ENCODE measurements at places on chromosomes 13 and 19. TPM values are rescaled to one million over a fixed set of nuclear protein-coding genes. Genes with fewer than 3 reads are reported as not detected.

DNA sequence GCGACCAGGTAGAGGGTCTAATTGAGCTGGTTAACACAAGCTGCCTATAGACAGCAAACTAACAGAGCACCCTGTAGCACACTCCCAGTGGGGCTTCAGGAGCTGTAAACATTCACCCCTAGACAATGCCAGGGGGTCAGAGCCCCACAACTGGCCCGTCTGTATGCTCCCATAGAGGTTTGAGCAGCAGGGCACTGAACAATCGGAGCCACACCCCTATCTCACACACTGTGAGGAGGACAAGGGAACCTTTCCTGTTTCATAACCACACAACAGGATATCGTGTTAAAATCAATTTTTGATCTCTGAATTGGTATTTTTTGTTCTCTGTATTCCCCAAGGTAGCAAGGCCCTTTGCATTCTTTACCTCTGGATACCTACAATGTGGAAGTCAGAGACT lies 266.1 kb downstream of the SPRY2 start:
- DNase-seq = no peak

DNA sequence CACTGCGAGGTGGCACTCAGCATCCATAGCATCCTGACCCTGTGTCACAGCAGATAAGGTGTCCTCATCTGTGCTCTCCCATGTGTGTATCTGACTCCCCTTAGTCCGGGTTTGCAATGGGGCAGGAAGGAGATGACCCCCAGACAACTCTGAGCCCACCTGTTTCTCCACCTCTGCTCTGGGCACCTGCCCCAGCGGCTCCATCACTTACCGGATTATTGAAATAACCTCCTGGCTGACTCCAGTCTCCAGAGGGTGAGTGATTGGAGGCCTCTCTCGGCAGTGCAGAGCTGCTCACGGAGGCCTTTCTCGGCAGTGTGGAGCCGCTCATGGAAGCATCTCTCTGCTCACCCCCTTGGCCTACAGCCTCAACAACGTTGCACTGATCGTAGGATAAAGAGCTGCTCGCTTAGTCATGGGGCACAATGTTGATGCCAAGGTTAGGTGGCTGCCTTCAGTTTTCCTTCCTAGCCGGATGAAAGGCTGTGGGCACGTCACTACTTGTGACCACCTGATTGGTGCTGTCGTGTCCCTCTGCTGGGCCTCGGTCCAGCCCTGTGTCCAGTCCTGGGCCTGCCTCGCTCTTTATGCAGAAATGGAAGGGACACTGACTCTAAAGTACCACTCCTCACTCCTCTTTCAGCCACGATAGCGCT lies 67.6 kb downstream of the TEX29 start:
- no peak for DNase-seq

GRCh38 chr19:6779206-6779605 lies 6.7 kb downstream of the VAV1 start:
- no peak for DNase-seq

DNA sequence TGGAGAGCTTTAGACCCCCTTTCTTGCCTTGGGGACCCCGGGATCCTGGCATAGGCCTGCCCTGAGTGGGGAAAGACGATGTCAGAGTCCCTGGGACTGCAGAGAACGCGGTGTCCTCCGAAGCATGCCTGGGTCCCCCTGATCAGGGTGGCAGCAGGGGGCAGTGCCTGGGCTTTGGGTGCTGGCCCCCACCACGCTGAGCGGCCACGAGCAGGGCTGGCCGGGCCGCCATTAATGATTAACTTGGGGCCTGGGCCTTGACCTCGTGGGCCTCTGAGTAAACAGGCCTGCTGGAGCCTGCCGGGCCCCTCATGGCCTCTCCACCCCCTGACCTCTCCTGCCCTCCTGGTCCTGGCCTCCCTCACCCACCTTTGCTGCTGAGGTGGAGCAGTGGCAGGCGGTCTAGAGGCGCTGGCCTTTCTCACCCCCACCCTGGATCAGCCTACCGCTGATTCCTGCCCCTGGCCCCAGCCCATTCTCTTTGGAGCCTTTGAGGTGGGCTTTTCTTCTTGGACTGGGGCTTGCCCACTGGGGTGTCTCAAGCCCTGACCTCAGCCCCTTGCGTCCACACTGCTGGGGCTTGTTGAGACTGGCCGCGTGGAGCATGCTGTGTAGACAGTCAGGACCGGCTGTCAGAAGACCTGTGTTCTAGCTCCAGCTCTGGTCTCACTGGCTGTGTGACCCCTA lies 26.3 kb downstream of the CEBPA start:
- no peak for DNase-seq

DNA sequence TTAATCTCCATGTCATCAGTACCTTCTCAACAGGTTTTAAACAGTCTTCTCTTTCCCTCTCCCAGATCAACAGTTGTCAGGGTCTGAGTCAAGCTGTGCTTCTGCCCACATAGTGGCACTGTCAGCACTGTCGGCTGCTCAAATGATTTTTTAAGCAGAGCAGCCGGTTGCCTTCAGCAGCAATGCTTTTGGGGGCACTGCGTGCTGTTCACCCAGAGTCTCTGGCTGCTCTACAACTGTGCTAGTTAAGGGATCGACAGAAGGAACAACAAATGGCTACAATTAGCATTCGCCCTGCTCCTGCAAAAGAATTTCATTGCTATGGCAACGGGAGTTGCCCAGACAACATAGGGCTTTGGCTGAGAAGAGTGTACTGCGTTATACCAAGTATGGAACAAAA lies 412.9 kb downstream of the DIAPH3 start:
- peak; percentile 4 for DNase-seq

DNA sequence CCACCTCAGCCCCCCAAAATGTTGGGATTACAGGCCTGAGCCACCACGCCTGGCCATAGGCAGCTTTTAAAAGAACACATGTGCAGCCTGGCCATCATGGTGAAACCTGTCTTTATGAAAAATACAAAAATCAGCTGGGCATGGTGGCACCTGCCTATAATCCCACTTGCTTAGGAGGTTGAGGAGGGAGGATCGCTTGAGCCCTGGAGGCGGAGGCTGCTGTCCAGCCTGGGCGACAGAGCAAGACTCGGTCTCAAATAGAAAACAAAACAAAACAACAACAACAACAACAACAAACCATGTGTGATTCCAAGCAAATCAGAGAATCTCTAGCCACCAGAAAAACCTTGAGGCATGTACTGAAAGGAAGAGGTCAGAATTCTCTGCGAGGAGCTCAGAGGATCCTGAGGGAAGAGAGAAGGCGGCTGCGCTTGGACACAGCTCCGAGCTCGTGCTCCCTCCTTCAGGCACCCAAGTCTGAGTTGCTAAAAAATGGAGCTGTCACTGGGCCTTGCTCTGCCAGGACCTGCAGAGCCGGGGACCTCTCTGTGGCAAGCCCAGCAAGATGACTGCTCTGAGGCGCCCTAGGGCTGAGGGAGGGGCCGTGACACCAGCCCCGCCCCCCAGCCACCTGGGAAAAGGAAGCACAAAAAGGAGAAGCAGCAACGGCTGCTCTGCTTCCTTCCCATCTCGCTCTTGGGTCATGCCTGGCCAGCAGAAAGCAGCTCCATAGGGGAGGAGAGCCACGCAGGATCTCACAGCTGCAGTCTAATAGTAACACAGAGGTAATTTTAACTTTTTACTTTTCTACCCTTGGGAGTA lies at the start of gene ARL11:
Gene ARL11 (plus strand): TSS at position 677 of the 822 bp plus-strand sequence. CDS start 1,941 bp downstream, outside the sequence.
- DNase-seq = no peak

GRCh38 chr19:4362831-4363545 lies 19.6 kb downstream of the MPND start:
- DNase-seq = no peak

- peak; percentile 87 for DNase-seq
Observed at GRCh38 chr13:49110122-49110912, 109.8 kb upstream of the MLNR start.

- no peak for DNase-seq
Observed at GRCh38 chr19:7874897-7875273, 695 bp upstream of the PRR36 start.

DNA sequence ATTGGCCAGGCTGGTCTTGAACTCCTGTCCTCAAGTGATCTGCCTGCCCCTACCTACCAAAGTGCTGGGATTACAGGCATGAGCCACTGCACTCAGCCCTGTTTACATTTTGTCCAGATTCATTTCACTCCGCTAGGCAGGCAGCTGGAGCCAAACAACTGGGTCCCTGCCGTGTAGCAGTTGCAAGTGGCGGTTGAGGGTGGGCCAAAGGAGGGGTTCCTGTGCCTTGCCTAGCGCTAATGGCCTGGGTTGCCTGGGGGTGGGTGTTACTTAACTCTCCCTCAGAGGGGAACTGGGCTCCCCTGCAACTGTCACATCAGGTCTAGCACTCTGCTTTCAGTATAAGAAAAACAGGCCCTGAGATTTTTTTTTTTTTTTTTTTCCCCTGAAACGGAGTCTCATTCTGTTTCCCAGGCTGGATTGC lies 7.4 kb downstream of the ACP5 start:
- DNase-seq = no peak

GRCh38 chr19:38765214-38765613 lies 8.1 kb downstream of the LGALS7 start:
- no peak for DNase-seq

DNA sequence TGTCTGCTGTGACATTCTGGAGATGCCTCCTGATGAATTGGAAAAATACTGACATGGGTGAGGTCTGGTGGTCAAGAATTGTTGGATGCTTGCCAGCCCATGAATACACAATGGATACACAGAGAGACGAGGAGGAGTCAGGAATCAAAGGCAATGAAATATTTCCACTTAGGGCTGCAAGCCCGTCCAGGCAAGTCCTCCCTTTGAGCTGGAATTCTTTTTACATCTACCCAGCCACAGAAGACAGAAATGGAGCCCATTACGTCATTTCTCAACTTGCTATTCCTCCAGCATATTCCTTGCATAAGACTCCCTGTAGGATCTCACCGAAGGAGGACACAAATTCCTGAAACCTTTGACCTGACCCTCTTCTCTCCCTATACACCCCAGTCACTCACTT lies 15.7 kb upstream of the IGFL4 start:
- no peak for DNase-seq

The ICAM5 gene
- polyA plus RNA-seq = 0.10 TPM

The OR4F17 gene
- polyA plus RNA-seq = not detected

The SIGLEC8 gene
- polyA plus RNA-seq = not detected

The ONECUT3 gene
- polyA plus RNA-seq = not detected

The DACH1 gene
- polyA plus RNA-seq = 8.3 TPM

The TEX26 gene
- polyA plus RNA-seq = not detected
